ENCODE measurements at places on chromosomes 5 and 9.

DNA sequence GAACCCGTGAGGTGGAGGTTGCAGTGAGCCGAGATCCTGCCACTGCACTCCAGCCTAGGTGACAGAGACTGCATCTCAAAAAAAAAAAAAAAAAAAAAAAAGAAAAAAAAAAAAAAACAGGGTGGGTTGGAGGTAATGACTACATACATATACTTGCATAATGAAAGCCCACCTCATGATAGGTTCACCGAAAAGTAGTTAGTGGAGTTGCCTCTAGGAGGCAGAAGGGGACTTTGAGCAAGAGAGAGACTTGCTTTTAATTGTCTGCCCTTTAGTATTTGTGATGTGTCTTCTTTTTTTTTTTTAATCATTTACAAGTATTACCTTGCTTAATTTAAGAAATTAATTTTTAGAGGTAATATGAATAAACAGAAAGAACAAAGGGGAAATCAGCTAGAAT lies 99.8 kb downstream of the PPARGC1B start:
- DNase-seq, result no peak

GRCh38 chr5:96509721-96510350 lies 76.8 kb upstream of the PCSK1 start:
- DNase-seq, result no peak

DNA sequence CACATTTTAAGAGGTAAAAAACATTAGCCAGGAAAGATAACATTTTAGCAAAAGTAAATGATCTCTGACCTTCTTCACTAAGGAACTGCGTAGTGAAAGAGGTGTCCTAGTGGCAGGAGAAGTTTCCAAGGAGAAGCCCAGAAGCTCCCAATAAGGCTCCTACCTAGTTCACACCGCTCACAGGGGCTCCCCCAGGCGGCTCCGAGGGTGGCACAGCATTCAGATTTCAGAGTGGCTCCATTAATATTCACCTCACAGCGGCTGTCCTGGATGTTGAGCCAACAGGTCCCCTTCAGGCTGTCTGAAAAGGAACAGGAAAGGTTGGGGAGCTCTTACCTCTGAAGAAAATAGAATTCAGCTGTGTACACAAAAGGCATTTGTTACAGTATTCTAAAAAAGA lies 187.3 kb downstream of the FBN2 start:
- no peak for DNase-seq

DNA sequence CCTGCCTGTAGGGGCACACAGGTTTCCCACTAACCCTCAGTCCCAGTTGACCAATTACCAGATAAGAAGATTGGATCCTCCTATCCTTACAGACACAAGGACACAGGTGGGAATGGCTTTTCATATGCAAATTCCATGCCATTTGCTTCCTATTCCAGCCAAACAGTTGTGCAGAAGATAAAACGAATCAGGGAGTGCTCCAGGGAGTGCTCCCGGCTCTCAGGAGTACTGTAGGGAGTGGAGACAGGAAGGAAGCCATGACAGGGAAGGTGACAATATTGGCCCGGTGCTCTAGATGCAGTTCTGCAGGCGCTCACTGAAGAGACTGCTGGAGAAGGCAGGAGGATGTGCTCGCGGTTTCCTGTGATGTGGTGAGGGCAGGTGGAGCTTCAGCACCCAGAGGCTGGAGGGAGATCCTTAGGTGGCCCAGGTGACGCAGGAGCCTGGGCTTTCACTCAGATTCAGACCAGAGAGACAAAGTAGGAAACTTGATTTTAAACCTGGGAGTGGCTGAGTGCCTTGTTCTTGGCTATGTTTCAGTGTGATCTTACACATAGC lies 260.0 kb downstream of the AUH start:
- DNase-seq, result no peak

- DNase-seq, result no peak
These were observed 154.8 kb downstream of the ADAMTS6 start for GRCh38 chr5:65326922-65327321.

- no peak for DNase-seq
These were observed 185.0 kb downstream of the SEMA6A start for GRCh38 chr5:116389601-116390000.

- DNase-seq, result no peak
These were observed 76.3 kb upstream of the TNC start for GRCh38 chr9:115194216-115194615.

GRCh38 chr5:76808141-76808691 lies 10.6 kb upstream of the F2RL1 start:
- DNase-seq, result no peak

DNA sequence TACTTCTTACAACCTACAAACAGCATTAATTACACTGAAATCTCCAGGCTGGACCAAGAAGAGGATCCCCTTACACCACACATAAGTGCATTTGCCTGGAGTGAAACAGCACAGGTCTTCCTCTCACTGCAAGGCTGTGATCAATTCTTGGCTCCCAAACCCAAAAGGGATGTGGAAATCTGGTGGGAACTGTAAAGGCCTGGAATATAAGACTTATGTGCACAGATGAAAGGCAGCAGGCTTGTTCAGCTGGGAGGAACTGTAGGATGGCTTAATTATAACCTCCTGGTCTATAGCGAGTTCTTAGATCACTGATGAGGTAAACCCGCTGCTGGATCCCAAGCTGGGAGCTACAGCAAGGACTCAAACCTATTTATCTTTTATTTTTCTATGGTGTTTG lies 182.9 kb upstream of the TNC start:
- no peak for DNase-seq

- no peak for DNase-seq
These were observed 222.4 kb downstream of the DIRAS2 start for GRCh38 chr9:90420211-90420610.

DNA sequence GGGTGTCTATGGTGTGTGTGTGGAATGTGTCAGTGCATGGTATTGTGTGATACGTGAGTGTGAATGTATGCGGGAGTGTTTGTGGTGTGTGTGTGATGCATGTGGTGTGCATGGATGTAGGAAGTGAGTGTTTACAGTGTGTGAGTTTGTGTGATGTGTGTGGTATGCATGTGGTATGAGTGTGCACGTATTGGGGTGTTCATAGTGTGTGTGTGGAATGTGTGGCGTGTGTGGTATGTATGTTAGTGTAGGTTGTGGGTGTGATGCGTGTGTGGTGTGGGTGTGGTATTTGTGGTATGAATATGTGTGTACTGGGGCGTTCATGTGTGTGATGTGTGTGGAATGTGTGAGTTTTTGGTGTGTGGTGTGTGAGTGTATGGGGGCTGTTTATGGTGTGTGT lies 40.1 kb upstream of the BICD2 start:
- DNase-seq, result no peak

Measured in nucleus accumbens (tissue), 56 donors.